NCI-H1048 (cell line): ENCODE measurements at places on chromosomes 5 and 9.
A peak's percentile ranks its signal among the peaks of the same experiment; 100 is the strongest.

- peak; percentile 9 for DNase-seq
Measured at GRCh38 chr5:99032234-99033013, 103.6 kb upstream of the CHD1 start.

DNA sequence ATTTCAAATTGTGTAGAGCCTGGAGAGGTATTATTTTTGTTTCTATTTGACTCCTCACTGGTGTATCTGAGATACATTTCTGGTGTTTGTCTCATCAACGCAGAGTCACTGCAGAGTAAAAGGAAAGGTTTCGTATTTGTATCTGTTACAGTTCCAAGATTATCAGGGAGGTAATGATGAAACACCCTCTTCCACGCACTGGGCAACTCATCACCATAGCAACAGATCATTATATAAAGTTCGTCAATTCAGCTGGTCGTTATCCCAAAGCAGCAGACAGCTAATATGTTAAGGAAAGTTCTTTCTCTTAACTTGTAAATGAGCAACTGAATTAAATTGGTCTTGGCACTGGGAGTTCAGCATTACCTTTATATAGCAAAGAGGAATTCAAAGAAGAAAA, 513.5 kb downstream of the MTRR start:
- DNase-seq: no peak

- no peak for DNase-seq
Measured at GRCh38 chr9:134940236-134941208, 22.8 kb upstream of the FCN1 start.

DNA sequence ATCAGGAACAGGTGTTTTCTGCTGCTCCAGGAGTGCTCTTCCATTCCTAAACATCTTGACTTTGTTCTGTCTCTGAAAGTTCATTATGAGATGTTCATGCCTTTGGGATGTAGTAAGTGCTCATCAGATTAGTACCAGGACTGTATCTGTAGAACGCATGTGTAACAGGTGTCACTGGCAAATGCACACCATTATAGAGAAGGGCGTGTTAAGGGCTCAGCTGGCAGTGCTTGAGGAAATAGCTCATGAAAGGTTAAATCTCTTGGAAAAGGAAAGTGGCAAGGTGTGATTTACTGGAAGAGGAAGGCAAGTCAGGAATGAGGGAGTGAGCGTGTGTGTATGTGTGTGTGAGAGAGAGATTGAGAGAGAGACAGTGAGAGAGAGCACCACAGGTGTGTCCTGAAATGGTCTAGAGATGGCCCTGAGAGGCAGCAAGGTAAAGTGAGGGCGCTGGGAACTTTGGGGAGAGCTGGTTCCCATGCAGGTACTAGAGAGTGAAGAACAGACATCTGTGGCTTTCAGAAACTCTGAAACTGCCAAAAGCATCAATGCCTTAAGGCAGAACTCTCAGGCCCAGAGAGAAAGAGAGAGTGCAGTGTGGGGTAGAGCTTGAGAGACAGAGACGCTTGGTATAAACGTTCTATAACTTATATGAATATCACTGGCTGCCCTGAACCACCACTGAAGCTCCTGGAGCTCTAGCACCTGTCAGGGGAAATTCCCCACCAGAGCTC, 13.7 kb upstream of the CXCL14 start:
- DNase-seq: no peak

- DNase-seq: no peak
Measured at GRCh38 chr5:1033178-1033577, 24.6 kb downstream of the NKD2 start.

DNA sequence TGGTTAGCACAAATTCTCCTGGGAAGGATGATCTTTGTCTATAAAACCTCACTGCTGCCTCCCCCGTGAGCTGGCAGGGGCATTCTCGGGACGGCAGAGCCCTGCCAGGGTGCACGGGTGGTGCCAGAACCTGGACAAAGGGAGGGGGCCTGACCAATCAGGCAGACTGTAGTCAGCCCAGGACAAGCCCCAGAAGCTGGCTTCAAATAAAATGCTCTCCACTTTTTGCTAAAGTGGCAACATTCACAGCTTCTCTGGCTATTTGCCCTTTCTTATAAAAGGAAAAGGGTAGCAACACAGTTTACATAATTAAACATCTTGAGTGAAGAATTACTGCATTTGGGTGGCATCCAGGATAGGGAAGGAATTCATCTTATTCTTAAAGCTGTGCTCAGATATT, 14.4 kb downstream of the IL9 start:
- no peak for DNase-seq

- DNase-seq: no peak
Measured at GRCh38 chr9:90088434-90088833, 483.6 kb downstream of the GADD45G start.
